ENCODE measurements at places on chromosomes 13 and 19. TPM values are rescaled to one million over a fixed set of nuclear protein-coding genes. Genes with fewer than 3 reads are reported as not detected.

Gene LILRA5
- not detected for total RNA-seq

DNA sequence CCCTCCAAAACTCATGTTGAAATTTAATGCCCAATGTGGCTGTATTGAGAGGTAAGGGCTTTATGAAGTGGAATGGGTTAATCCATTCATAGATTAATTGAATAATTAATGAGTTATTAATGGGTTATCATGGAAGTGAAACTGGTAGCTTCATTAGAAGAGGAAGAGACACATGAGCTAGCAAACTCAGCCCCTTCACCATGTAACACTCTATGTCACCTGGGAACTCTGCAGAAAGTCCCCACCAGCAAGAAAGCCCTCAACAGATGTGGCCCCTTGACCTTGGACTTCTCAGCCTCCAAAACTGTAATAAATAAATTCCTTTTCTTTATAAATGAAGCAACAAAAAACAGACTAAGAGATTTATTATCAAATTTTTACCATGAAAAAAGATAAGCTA, 223.5 kb downstream of the KLF12 start:
- DNase-seq, result no peak

DNA sequence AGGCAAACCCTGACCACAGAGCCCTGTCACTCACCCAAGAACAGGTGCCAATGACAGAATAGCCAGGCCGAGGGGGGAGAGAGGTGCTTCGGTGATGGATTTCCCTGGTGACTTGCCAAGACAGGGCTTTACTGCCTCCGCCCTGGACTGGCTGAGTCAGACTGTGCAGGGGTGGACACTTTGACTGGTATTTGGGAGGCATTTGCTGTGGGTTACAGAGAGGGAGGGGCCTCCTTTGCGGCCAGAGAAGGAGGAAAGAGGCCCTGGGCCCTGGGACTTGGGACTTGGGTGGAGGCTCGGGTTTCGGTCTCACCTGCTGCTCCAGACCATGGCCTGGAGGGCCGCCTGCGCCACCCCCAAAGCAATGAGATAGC, 4.6 kb upstream of the EPS8L1 start:
- DNase-seq, result peak; percentile 86

GRCh38 chr19:58474997-58475713, 997 bp upstream of the ZNF446 start:
- no peak for DNase-seq

DNA sequence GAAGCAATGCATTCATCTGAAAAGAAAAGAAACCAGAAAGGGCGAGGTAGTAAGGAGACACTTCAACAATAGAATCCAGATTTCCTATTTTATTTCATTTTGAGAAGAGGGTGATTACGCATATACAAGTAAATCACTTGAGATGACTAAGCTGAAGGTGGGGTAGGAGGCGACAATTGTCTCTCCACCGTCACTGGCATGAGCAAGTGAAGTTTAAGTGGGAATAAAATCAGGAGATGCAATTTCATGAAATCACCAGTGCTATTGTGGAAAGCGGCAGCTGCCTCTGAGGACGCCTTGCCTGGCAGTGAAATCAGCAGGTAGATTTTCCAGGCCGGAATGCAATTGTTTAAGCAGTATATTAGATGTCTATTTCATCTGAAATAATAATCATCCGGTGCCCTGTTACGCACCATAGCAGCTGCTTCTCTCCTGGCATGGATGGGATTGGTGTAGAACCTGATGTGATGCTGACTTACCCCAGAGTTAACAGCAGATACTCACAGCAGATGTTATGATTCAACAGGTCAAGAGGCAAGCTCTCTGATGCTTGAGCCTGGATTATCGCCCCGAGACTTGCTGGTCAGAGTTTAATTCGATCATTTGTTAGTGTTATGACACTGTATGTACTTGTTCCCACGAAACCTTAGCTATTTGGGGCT, 64.3 kb downstream of the RASL11A start:
- DNase-seq, result no peak
